ENCODE measurements at places on chromosomes 3 and 15.

DNA sequence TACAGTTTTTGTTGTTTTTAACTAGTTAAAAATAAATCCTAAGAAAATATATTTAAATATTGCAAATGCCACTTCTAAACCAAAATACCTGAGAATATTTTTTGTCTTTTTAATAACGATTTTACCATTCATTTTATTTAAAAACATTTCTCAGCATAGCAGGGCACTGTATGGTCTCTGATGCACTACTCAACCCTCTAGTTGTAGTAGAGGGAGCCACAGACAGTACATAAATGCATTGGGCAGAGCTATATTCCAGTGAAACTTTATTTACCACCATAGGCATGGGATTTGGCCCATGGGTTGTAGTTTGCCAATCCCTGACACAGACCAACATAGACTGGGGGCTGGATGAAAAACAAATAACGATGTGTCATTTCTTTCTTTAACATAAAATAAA, 214.4 kb upstream of the UBE2E1 start:
- no peak for DNase-seq

- DNase-seq = no peak
These were observed 249.9 kb downstream of the ROBO1 start for GRCh38 chr3:79517766-79518413.

DNA sequence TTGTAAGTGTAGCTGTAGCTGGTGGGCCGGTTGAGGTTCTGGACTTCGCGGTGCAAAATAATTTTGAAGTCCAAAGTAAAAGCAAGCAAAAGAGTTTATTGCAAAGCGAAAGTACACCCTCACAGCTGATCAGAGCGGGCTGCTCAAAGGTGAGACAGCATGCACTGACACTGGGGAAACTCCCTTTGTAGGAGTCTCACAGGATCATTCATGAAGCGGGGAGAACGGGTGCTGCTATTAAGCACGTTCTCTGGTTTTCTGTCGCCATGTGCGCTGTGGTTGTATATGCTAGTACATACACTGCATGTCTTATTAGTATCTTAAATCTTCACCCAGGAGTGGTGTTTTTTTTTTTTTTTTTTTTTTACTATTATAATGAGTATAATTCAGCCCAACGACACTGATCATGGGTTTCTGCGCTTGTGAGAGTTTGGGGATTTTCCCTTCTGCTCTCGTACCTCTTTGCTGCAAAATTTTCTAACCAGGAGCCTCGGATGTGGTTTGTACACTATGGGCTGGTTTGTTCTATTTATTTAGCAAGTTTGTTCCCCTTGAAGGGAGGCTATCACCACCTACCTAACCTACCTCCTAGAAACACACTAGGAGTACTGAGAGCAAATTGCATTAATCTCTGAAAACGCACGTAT, 1.4 kb upstream of the AP4E1 start:
- peak; percentile 74 for DNase-seq

- no peak for DNase-seq
These were observed 94.7 kb downstream of the SSR3 start for GRCh38 chr3:156460206-156460611.

- no peak for DNase-seq
These were observed 13.7 kb downstream of the CTDSPL2 start for GRCh38 chr15:44441095-44441501.

DNA sequence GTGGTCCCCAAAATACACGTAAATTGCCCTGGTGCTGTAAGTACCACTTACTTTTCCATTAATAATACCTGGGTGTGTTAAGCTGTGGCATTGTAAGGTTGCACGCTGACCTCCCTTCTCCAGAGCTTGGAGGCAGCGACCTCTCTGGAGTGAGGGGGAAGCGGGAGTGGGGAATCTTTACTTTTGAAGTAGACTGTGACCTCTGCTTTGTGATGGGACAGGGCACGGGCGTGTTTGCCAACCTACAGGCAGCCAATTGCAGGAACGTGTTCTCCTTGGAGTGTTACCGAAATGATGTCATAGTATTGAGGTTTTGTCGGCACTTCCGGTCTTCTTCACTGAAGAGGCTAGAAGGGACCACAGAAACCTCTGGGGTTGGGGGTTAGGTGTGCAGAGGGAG, 227.3 kb upstream of the C2CD4B start:
- peak; percentile 58 for DNase-seq

DNA sequence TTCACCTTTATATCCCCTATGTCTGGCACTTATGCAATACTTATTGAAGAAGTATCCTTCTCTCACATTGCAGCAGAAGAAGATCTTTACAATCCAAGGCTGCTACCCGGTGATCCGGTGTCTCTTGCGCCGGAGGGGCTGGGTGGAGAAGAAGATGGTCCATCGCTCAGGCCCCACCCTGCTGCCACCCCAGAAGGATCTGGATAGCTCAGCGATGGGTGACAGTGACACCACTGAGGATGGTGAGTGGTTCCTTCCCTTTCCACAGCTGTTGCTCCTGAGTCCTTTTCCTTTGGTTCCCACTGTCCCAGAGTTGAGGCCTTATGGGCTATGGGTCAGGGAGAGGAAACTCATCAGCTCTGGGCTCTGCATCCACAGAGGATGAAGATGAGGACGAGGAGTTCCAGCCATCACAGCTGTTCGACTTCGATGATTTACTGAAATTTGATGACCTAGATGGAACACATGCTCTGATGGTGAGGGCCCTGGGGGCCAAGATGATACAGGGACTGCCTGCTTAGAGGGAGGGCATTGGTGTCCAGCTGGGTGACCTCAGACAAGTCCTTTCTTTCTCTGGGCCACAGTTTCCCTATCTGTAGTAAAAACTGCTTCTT, 2.9 kb downstream of the TTLL3 start:
- no peak for DNase-seq

DNA sequence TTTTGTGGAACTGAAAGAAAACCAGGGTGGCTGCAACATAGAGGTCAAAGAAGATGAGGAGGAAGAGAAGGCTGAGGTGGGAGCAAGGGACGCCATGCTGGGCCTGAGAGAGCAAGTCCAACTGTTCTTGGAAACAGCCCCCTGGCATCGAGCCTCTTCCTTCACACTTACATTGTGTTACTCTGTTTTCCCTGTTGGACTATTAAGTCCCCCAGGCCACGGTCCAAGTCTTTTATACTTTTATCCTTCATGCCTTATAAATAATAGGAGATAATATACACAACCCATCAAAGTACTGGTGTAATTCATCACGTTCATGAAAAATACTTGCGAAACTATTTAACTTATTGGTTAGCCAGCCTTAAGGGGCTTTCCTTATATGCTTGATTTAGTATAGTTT, 79.3 kb downstream of the ATG7 start:
- DNase-seq = peak; percentile 35

GRCh38 chr15:101494251-101494796, 4.8 kb upstream of the PCSK6 start:
- DNase-seq = no peak

GRCh38 chr3:6229778-6230410, 631.0 kb upstream of the GRM7 start:
- no peak for DNase-seq

DNA sequence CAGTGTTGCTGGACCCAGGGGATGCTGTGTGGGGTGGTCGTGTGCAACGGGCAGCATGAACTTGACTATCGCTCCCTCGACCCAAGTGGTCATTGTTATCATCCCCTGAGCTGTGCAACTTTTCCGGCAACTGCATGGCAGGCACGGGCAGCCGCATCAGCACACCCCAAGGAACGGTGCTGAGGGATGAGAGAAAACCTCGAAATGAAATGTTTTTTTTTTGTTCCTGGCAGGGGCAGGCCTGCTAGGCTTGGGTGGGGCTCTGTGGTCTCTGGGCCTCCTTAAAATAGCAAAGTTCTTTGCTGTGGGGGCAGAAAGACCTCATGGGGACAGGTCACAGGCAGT, 51.4 kb downstream of the CORO2B start:
- DNase-seq = no peak

DNA sequence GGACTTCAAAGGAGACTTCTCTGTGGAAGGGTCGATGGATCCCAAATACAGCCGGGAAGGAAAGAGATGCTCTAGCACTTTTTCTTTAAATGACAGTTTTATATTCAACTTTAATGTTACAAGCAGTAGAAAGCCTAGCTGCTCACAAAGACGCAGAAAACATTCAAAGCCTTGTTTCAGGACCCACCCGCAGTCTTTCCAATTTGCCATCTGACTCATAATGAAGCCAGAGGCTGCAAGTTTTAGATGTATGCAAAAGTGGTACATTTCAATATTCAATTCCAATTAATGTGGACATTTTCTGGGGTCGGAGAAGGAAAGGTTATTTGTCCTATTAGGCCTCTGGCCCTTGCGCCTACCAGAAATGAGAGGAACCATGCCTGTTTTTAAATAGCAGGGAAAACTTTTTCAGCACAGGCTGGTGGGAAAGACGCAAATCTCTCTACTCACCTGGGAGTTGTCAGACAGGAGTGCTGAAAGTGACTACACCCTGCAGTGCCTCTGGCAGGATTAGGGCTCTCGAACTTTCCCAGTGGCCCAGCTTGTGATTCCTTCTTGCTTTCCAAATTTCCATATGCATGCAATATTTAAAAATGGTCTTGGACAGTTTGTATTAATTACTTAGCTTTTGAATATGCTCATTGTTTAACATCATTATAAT, 117.4 kb upstream of the MBNL1 start:
- DNase-seq = no peak

- DNase-seq = no peak
These were observed 11.5 kb downstream of the LIMD1 start for GRCh38 chr3:45606003-45606402.

DNA sequence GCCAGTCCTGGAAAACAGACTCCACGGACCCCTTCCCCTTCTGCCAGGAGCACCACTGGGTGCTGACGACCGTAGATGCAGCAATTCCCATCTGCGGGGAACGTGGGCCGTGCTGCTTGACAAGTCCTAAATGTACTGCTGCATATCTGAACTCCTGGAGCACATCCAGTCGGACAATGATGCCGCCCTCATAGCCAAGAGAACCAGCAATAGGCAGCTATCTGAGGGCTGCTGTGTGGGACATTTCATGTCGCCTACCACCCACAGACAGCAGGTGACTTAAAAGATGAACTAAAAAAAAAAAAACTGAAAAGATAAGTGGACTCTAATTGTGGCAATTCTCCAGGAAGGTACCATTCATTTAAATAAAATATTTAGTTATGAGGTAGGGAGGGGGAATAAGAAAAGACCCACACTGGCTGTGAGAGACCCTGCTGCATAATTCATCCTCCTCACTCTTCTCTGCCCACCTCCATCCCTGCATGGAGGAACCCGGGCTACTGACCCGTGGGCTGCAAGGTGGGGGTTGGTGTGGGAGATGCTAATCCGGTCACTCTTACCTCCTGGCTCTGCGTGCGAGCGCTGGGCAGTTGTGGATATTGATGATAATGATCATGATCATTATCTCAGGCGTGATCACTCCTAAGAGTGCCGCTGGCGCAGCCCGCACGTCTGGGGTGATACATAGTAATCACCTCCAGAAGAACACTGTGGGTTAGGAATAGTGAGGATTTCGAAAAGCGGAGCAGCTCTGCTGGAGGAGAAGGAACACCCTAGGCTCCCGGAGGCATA, 28.3 kb downstream of the ALS2CL start:
- peak; percentile 21 for DNase-seq

- no peak for DNase-seq
These were observed 113.5 kb downstream of the TNIK start for GRCh38 chr3:171346582-171347300.

DNA sequence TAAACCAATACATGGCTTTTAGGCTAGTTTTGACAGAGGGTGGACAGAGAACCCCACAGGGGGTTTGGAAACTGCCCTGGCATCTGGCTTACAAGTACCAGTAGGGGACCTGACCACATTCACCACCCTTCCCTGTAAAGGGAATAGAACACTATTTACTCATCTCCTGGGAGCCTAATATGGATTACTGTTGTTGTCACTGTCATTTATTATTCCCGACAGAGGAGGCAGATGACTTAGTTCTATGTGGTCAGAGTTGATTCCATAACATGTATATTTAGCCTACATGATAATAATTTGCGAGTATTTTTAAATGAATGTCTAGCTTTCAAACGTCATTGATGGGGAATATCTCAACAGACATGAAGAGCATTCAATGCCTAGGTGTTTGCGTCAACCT, 15.9 kb downstream of the ZBTB38 start:
- DNase-seq = no peak

DNA sequence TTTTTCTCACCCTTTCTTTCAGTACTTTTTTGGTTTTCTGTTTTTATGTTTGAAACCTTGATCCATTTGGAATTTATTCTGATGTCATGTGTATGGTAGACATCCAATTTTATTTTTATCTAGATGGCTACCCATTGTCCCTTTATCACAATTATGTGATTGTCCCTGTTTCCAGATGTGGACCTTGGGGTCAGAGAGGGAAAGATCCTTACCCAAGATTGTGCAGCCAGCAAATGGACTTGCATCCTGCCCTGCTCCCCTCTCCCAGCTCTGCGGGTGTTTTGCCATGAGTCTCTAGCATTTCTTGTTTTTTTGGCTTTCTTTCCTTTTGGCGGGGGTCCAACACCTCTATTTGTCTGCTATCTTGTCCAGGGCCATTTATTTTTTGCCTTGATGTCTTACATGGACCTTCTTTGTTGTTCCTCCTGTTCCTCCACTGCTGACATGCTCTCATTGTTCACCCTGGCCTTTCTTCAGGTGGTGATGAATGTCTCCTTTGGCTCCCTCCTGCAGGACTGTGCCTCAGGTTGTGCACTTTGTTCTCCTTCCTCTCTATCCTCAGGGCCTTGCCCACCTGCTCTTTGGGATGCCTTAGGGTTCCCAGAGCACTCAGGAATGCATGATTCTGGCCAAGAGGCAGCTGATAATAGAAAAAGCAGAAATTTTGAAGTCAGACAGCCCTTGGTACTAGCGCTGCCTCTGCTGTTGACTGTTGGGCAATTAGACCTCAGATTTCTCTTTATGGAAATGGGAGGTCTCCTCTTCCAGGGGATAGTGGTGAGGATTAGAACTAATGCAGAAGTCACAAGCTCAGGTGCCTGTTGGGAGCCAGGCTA, 84.3 kb downstream of the EEFSEC start:
- no peak for DNase-seq

- DNase-seq = peak; percentile 11
These were observed 45.3 kb downstream of the ALDH1L1 start for GRCh38 chr3:126135071-126135405.

- peak; percentile 94 for DNase-seq
These were observed 225.1 kb upstream of the C2CD4B start for GRCh38 chr15:62389885-62390790.

DNA sequence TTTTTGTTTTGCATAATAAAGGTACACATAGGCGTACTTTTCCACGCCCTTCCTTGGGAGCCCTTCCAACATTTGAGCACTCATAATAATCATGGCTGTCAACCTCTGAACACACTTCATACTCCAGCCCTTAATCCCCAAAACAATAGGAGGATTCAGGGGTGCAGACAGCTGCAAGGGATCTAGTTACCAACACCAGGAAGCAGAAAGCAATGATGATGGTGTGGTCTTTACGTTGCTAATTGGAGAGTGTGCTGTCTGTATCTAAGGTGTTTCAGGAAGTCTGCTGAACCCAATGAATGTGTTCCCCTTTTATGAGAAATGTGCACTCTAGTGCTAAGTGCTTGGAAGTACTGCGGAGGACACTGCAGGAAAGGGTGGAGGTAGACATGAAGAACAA, 60.3 kb upstream of the PDZRN3 start:
- DNase-seq = no peak
